NB4 (cell line): ENCODE measurements at places on chromosomes 12 and 14.

- no peak for DNase-seq
Observed at GRCh38 chr12:62484233-62484632, 17.6 kb downstream of the MON2 start.

- no peak for DNase-seq
Observed at GRCh38 chr14:102491786-102492530, 17.6 kb downstream of the ANKRD9 start.

GRCh38 chr12:127809275-127809674 is 457.7 kb upstream of the TMEM132C start:
- peak; percentile 18 for DNase-seq

DNA sequence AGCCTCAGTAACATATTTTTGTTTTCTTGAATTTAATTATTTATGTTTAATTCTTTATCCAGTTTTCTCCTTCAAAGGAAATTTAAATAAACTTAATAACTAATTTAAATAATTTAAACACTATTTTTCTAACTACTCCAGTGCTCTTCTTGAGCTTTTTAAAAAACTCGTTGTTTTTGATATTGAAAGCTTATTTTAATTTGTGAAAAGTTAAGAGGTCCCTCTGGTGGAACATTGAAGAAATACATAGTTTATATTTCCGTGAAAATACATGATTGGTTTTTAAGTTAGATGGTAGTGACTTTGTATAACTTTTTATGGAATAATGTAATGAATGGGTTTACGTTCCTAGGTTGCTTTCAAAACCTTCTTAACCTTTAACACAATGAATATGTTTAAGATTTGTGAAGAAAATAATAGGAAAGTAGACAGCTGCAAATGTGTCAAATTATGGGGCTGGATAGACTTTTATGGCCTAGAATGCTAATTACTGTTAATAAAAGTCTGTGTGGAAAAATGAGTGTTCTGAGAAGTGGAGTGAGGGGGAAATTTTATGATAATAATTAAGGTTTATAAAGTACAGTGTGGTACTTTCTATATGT is 45.9 kb upstream of the MSRB3 start:
- peak; percentile 38 for DNase-seq

GRCh38 chr12:21607701-21608100 is 3.1 kb upstream of the GYS2 start:
- peak; percentile 57 for DNase-seq

DNA sequence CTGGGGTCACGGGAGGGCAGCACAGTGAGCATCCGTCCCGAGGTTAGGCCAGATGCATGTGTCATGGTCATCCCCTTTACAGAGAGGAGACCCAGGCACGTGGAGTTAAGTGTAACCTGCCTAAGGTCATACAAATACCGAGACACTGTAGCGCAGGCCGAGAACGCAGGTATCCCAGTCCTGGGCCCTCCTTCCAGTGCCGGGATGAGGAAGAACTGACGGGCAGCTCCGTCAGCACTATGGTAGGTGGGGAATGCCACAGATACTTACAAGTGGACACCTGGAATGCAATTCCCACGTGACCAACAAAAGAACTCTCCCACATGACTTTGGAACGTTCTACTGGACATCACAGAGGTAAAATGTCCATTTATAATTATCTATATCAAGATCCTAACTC is 8.7 kb upstream of the TMEM229B start:
- no peak for DNase-seq

- DNase-seq = no peak
Observed at GRCh38 chr12:76531056-76531455, 28.5 kb downstream of the OSBPL8 start.

GRCh38 chr12:23209793-23210192 is 584.8 kb downstream of the ETNK1 start:
- DNase-seq = no peak

DNA sequence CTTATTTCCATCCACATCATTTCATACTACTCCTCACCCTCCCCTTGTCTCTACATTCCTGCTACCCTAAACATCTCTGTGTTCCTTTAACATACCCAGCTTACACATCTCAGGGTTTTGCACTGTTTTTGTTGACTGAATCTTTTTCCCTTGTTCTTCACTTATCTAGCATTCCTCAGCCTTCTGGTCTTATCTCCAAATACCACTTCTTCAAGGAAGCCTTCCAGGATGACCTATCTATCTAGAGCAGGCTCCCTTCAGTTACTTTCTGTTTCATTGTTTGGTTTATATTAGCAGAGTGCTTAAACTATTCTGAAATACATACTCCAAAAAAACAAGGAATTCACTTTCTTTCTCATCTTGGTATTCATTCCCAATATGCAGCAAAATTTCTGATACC is 353.1 kb downstream of the NAV3 start:
- DNase-seq = no peak

DNA sequence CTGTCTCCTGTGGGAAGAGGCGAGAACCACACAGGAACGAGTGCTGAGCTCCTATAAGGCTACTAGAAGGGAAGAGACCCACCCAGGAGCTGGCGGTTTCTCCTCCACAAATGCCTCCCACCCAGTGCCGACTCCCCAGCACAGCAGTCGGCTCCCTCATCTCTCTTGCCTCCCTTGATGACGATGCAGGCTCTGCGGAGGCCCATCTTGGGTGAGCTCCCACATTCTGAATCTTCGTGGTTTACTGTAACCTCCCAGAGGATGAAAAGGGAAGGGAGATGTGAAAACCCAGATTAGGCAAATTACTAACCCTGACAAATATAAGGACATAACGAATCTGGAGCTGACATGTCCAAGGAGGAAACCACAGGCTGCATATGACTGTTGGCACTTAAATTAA is 23.8 kb downstream of the GRIN2B start:
- no peak for DNase-seq

DNA sequence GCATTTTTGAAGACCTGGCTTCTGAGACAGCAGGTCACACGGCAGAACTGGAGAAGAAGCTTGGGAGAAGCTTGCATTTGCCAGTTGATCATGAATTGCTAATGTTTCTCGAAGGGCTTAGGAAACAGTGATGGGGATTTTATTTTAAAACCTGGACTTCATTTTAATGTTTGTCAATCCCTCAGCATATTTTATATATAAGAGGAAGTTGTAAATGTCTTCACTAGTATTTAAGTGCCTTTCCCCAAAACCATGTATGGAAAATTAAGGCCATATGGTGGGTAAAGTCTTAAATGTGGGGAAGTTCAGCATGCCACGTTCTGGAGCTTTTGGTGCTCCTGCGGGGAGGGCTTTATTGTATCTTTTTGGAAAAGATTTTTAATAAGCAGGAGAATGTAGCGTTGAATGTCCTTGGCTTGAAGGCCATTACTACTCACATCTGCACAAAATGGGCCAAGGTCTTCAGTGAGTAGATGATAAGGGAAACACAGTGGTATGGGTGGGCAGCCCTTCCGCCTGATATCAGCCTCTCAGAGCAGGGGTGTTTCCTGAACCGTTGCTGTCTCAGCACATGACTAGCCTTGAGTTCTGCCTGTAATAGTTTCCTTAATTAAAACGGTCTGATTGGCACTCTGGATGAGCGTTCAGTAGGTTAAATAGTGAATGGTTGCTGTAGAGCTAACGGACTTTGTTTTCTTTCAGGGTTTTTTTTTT is 511.4 kb downstream of the PCNX1 start:
- DNase-seq = no peak

DNA sequence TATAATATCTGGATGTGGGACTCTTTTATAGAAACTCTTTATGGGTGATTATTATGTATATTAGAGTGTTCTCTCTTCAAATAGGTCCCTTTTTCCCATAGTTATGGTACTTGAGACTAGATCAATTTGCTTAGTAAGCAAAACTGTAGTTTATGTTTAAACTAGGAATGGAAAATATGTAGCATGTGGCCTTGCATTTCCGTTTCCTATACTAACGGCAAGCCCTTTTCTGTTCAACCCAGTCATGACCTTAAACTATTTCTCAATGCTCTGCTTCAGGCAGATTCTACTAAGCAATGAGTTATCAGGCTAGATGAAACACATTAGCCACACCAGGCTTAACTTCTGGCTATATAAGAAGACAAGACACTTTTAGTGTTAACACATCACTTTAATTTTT is 84.6 kb downstream of the OTOGL start:
- no peak for DNase-seq

GRCh38 chr12:69657376-69658137 is 41.5 kb downstream of the BEST3 start:
- no peak for DNase-seq

DNA sequence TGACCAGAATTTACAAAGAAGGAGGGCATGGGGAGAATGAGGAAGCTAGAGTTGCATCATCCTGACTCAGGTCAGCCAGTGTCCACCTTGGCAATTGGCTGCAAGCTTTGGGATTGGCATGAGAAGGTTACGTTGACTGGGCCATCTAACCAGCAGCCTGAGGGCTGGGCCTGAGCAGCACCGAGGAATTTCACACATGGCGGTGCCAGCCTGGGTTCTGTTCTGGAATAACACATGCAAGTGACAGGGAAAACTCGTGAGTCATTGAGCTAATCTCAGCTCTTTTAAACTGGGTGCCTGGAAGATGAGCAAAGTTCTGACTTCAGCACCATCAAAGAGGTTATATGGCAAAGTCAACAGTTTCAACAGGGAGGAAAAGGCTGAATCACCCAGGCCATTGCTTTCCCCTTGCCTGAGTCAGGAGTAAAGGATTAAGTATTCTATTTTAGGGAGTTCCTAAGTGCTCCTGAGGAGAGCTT is 543.2 kb upstream of the TBX3 start:
- DNase-seq = no peak

GRCh38 chr12:12600659-12601058 is 11.0 kb upstream of the CREBL2 start:
- peak; percentile 65 for DNase-seq

GRCh38 chr14:102917469-102918211 is 4.8 kb upstream of the AMN start:
- DNase-seq = peak; percentile 68

- peak; percentile 65 for DNase-seq
Observed at GRCh38 chr14:20477211-20477876, 8.1 kb downstream of the PNP start.

DNA sequence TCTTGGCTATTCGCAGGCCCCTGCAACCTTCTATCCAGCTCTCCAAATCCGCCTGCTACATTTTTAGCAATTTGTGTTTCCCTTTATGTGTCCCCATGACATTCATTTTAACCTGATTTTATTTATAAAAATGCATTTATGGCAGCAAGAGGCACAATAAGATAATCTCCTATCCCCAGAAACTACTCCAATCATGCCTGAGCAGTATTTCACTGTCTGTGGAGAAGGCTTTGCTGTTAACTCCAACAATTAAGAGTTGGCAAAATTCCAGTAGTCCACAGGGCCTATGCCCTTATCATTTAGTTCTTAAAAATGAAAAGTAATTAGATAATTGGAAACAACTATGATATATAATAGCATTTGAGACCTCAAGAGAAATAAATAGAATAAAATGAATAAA is 462.4 kb downstream of the TRHDE start:
- DNase-seq = no peak

- DNase-seq = peak; percentile 49
Observed at GRCh38 chr14:65772921-65773574, 360.5 kb downstream of the FUT8 start.

- DNase-seq = peak; percentile 60
Observed at GRCh38 chr14:91344096-91344495, 73.5 kb downstream of the CCDC88C start.

- no peak for DNase-seq
Observed at GRCh38 chr14:86574778-86575129, 1044.8 kb downstream of the FLRT2 start.

- DNase-seq = no peak
Observed at GRCh38 chr12:89200217-89200616, 152.1 kb downstream of the DUSP6 start.

DNA sequence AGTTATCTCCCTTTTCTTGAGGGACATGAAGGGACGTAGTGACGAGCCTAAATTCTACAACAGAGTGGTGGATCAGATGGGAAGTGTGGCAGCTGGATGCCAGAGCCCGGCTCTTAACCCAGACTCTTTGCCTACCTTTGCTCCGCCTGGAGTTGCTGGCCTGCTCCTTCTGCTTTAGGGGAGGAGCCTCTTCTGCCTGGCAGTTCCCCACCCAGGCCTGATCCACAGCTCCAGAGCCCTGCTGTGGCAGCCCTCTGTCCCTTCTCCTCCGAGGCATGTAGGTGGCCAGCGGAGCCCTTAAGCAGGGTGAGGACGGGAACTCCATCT is 2.3 kb upstream of the PRPH start:
- DNase-seq = no peak

DNA sequence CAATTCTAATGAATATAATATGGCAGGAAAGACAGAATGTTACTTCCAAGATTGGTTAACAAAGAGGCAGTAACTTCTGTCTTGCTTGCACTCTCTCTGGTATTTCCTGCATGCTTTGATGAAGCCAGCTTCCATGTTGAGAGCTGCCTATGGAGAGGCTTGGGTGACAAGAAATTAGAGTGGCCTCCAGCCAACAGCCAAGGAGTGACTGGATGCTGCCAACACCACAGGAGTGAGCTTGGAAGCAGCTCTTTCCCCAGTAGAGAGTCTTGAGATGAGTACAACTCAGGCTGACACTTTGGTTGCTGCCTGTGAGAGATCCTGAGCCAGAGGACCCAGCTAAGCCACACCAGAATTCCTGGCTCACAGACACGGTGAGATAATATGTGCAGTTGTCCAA is 183.1 kb downstream of the RMST start:
- no peak for DNase-seq

DNA sequence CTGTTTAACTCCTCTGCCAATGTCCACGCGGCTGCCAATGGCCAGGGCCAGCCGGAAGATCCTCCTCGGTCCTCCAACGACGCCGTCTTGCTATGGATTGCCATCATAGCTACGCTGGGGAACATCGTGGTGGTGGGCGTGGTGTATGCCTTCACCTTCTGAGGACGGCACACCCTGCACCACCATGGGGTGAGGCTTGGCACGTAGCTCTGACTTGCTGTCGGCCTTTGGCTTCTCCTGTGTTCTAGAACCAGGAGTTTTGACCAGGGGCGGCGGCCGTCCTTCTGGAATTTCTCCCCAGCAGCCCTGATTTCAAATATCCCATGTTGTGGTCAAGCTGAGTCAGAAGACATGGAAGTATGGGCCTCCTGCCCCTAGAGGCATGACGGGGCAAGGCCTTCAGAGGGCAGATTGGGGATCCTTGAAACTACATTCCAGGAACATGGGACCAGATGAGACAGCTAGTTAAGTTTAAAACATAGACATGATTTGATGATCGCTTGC is 47.5 kb downstream of the C14orf132 start:
- no peak for DNase-seq
